Activated T-helper 17 cell treated with anti-CD3 and anti-CD28 coated beads, Interleukin-2, amount 50 U/mL, for 72 hours (primary cell): ENCODE measurements at places on chromosomes 2 and 18. TPM values are rescaled to one million over a fixed set of nuclear protein-coding genes. Genes with fewer than 3 reads are reported as not detected.

Gene CTLA4
- 282 TPM for total RNA-seq

Gene POMC
- 5.2 TPM for total RNA-seq

Gene REG3A
- not detected for total RNA-seq

Gene MYOM1
- total RNA-seq, result 0.52 TPM

Gene EFR3B
- total RNA-seq, result 0.24 TPM

Gene SERPINB3
- not detected for total RNA-seq

Gene CHN1
- 15.5 TPM for total RNA-seq

Gene B3GNT7
- total RNA-seq, result not detected

Gene CFAP53
- 3.0 TPM for total RNA-seq

Gene CYB5A
- 33.6 TPM for total RNA-seq

Gene PLEKHH2
- total RNA-seq, result 1.3 TPM

Gene DYNC2LI1
- total RNA-seq, result 5.7 TPM

Gene VAMP5
- 51.2 TPM for total RNA-seq

Gene GULP1
- not detected for total RNA-seq

Gene LHCGR
- total RNA-seq, result not detected

Gene NLRC4
- 0.13 TPM for total RNA-seq

Gene HOXD12
- not detected for total RNA-seq

Gene LAMA1
- not detected for total RNA-seq

Gene C2orf49
- total RNA-seq, result 17.7 TPM

Gene TLX2
- total RNA-seq, result 0.39 TPM

Gene C2orf80
- not detected for total RNA-seq

Gene MARCHF4
- not detected for total RNA-seq

Gene RNU2-63P
- 10.2 TPM for total RNA-seq

Gene CYTIP
- total RNA-seq, result 591 TPM

Gene PLEK
- total RNA-seq, result 2.7 TPM

Gene SPATA3
- 2.5 TPM for total RNA-seq

Gene ICOS
- 194 TPM for total RNA-seq
